ENCODE measurements at places on chromosomes 7 and 10.

- no peak for DNase-seq
Measured at GRCh38 chr7:128919881-128920799, 9.6 kb upstream of the KCP start.

GRCh38 chr7:41628901-41629300 is 74.0 kb downstream of the INHBA start:
- peak; percentile 44 for DNase-seq

- no peak for DNase-seq
Measured at GRCh38 chr7:126606331-126606730, 646.4 kb downstream of the GRM8 start.

GRCh38 chr10:122164815-122165483 is 106.1 kb upstream of the BTBD16 start:
- no peak for DNase-seq

GRCh38 chr10:5445006-5445405 is 32.6 kb downstream of the NET1 start:
- DNase-seq, result no peak

DNA sequence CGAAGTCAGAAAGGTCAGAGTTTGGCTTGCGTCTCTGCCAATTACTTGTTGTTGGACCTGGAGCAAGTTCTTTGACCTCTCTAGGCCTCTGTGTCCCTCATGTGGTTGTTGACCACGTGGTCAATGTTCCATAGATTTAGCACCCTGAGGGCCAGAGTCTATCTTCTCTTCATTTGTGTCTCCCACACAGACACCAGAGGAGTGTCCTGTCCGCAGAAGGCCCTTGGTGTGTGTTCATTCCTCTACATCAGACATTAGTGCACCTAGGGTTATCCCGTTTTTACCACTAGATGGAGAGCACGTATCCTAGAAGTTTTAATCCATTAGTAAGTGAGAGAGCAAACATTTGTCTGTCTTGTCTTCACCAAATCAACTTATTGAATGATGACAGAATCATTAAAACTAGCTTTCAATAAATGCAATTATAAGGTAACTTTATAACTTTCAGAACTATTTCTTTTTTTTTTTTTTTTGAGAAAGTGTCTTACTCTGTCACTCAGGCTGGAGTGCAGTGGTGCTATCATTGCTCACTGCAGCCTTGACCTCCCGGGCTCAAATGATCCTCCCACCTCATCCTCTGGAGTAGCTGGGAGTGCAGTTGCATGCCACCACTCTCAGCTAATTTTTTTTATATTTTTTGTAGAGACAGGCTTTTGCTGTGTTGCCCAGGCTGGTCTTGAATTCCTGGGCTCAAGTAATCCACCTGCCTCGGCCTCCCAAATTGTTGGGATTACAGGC is 122.5 kb upstream of the ANKRD1 start:
- DNase-seq, result no peak

GRCh38 chr7:134701272-134701671 is 54.6 kb downstream of the BPGM start:
- DNase-seq, result no peak

DNA sequence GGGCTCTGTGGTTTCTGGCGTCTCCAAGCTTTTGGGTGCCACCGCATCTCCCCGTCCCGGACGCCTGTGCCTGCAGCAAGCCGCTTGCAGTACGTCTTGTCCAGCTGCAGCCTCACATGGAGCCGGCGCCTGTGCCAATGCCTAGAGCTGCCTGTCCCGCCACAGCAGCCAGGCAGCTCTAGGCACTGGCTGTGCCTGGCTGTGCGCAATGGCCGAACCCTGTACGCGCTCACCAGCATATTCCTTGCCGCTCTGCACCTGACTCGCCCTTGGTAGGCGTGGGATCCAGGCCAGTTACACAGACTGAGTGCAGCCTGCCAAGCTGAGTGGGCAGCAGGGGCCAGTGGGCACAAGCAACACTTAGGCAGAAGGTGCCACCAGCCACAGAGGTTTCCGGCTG is 381.2 kb upstream of the SORCS1 start:
- no peak for DNase-seq

DNA sequence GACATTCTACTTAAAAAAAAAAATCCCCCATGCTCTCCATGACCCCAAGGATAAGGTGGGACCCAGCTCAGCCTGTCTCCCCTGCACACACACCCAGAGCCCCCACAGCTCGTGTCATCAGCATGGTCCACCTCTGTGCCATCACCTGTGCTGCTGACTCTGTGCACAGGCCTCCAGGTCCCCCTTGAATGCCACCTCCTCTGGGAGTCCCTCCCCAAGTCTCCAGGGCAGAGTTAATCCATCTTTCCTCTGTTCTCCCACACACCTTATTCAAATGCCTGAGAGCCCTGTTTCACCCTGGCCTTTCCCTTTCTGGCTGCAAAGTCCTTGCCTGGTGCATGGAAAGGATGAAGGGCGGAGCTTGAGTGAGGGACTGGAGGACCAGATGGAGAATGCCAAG is 194.1 kb upstream of the LYZL2 start:
- DNase-seq, result no peak

DNA sequence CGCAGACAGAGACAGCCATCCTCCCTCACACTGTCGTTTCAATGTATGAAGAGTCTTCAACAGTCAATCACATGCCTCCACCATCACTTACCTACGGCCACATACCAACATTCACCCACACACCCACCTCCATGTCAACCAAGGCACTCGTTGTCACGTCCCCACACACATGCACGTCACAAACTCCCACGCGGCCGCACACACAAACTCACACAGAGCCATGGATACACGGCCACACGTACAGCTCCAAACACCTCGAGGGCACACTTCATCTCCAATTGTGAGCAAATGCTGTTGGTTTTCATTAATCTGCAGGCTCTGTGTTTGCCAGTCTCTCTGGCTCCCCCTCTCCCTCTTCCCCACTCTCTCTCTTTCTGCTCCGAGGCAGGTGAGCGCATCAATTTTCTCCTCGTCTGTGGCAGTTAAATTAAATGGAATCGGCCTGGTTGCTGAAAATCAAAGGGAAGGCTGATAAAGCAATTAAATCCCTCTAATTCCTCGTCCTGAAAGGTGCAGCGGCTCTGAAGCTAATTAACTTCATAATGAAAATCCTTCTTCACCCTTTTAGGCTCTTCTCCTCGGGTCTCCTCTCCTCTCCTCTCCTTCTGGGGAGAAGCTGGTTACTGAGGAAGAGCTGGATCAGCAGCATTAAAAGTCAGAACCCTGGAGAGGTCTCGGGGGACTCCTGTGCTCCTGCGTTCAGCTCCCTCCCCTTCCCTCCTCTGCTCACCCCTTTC is 53.8 kb upstream of the SLF2 start:
- no peak for DNase-seq

- no peak for DNase-seq
Measured at GRCh38 chr10:4086131-4086898, 301.3 kb upstream of the KLF6 start.

- DNase-seq, result no peak
Measured at GRCh38 chr10:59854571-59854970, 51.8 kb downstream of the CCDC6 start.

- no peak for DNase-seq
Measured at GRCh38 chr7:27198871-27199801, 755 bp downstream of the HOXA13 start.

- no peak for DNase-seq
Measured at GRCh38 chr7:155233311-155234157, 64.1 kb upstream of the INSIG1 start.

DNA sequence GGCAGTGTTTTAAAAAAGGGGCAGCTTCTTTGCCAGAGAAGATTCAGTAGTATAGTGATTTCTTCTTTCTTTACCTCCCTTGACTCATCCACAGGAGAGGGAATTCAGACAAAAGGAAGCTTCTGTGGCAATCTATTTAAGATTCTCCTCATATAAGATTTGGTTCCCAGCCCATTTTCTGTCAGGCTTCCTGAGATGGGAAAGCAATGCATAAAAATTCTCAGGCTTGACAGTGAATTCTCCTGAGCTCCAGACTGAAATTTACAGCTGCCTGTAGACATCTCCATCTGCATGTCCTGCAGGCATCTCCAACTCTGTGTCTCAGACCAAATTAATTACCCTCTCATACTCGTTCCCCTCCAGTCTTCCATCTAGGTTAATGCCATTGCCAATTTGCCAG is 72.8 kb downstream of the TSPAN12 start:
- no peak for DNase-seq

- DNase-seq, result no peak
Measured at GRCh38 chr10:127978481-127978880, 71.6 kb downstream of the PTPRE start.

DNA sequence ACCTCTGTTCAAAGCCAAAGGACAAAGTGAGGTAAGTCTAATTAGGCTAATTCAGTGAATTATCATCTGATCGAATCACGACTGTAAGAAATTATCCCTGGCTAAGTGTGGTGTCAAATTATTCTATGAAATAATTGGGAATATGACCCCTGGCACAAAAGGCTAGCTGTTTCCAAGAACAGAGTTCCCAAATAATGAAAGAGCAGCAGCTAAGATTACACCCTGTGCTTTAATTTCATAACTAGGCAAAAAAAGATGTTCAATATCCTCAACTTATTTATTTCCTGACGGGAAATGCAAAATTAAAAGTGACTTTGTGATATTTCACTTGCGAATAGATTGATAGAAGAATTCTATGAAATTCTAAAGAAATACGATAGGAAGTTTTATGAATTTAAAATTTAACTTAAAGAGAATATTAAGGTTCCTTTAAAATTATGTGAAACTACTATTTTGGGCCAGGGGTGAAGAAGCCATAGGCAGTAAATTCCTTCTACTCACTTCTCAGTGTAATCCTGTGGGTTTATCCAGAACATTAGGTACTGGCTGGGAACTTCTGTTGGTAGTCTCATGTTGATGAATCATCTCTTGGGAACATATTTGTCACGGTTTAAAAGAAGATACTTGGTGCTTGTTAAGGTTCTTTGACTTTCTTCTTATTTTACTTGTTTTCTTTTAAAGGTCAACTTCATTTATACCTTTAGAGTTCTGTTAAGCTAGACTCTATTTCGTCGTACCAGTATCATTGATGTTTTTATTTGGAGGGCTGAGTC is 148.5 kb downstream of the POLR1F start:
- DNase-seq, result no peak

GRCh38 chr7:65438598-65438997 is 64.9 kb downstream of the ZNF92 start:
- DNase-seq, result no peak

GRCh38 chr10:120641695-120642094 is 184.7 kb downstream of the PLPP4 start:
- no peak for DNase-seq

DNA sequence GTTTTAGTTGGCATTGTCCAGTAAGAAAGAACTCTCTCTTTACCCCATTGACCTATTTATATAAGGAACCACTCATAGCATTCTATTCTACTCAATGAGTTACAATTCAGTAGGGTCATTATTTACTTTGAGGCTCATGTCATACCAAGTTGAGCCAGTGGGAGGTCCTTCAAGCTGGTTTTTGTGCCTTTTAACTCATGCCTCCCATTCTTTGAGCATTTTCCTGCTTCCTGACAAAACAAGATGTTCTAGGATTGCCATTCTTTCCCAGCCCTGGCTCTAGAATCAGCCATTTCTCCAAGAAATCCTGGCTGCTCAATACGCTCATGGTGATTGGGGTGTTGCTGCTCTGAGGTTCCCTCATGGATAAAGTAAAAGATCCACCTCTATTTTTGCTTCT is 250.1 kb downstream of the ABCA13 start:
- DNase-seq, result no peak

DNA sequence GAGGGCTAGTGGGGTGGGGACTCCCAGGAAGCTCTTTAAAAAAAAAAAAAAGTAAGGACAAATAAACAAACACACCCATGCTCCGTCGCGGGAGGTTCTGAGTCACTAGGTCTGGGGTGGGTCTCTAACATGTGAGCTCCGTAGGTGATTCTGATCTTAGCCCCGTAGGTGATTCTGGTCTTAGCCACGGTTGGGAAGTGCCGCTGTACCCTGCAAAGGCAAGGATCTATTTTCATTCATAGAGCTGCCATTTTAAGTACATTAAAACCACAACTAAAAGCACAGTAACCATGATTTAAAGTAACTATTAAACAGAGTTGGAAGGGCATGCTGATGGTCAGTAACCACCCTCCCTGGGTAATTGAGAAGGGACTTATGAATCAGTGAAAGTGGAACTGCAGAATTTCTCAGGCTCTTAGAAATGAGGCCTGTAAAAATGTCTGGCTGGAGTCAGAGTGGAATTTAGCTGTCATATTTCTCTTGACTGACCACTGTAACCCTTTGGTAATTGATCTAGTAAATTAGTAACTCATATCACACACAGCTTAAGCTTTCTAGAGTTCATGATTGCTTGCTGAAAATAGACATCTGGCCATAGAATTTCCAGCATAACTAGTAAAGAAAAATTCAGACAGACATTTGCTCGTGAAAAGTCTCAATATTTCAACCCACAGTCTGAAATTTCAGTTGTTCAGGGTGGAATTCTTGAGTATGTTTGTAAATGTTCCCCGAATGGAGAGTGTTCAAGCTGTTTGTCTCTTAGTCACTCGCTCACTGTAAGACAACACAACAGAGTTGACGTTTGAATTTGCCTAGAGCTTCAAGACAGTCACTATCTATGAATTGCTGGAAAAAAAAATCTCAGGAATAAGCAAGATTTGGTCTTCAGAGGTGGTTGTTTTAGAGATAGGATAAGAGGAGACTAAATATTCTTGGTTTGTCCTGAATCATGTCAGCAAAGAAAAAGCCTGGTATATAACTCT is 34.2 kb upstream of the TCF7L2 start:
- DNase-seq, result no peak

DNA sequence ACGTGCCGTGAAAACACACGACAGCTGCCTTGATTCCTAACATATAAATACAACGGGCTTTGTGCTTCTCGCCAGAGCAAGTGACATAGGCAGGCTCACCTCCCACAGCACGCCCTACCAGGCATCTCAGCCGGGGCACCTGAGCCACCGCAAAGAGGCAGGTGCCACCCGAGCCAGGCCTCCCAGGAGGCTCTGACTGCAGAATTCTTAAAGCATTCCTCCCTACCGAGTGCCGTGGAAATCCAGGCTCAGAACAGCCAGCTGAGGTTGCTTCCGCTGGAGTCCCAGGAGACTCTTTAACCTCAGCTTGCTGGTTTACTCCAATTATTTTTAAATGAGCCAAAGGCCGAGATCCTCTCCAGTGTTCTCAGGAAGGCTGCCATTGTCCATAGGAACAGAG is 206.5 kb downstream of the USP6NL start:
- DNase-seq, result no peak

- no peak for DNase-seq
Measured at GRCh38 chr10:88028072-88028471, 164.6 kb downstream of the PTEN start.

DNA sequence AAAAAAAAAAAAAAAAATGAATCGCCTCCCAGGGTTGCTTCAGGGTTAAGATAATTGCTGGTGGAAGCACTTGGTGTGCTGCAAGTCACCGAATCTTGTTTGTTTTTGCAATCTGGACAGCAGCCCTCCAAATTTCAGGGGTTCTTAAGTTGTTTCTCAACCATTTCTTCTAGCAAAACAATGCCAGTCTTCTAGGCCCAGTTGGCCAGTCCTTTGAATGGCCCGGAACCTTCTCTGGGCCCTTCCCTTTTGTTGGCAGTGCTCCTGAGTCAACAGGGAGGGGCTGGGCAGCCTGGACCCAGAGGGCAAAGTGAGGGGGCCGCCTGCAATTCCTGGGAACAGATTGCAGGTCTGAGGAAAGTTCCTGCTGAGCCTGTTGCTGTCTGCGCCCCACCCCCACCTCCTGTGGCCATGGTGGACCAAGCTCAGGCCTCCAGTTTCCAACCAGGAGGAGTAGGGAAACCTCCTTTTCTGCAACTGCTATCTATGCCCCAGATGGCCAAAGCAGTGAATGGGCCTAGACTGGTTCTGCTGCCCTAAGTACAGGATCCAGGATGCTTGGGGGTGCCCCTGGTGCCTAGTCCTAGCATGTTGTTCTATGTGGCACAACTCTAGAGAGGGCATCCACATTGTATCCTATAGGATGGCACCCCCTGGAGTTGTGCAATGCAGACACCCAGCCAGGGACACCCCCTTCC is 31.4 kb upstream of the PDCD4 start:
- DNase-seq, result no peak
